ENCODE measurements at places on chromosomes 7 and 10.

- DNase-seq: no peak
Measured at GRCh38 chr7:131602304-131602993, 46.0 kb upstream of the PODXL start.

DNA sequence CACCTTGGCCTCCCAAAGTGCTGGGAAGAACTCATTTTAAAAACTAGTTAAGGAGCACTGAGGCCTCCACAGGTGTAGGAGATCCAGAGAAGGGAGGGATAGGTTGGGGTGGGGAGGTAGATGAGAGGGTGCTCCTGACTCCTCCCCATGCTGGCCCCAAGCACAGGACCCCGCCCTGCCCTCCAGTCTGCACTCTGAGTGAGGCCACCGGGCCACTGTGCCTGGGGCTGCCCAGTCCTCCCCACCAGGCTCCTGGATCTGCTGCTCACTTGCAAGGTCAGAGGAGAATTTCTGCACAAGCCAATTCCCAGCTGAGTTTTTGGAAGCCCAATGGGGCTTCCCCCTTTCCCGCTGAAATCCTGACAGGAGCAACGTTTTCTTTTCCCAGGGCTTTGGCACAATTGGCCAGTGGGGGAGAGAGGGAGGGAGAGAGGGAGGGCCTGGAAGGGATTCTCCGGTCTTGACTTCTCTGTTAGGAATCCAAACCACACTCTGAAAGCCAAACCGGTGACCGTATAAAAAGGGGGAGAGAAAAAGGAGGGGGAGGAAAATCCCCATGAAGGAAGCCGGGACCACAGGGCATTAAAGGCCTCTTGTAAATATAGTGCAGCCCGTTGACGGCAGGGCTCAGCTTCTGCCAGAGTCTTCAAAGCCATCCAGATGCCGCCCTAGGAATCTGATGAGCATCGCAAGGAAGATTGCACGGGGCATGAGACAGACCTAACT lies 116.2 kb downstream of the SH3PXD2A start:
- DNase-seq: peak; percentile 40

DNA sequence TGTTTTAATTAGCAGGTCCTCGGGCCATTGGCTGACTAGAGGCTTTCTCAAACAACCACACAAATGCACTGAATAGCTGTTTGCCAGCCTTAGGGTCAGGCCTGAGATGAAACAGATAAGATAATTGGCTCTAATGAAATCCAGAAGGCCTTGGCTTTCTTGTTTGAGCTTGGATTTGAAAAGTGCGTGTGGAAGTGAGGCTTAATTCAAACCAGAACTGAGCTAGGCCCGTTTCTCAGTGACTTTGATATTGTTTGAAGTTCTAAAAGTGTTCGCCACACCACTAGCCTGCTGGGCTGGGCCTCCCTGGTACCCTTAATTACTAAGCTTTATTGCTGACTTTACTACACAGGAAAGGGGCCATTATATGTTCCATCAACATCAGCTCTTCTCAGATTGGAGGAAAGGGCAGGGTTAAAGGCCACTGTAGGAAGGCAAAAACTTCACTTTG lies 270.6 kb downstream of the TWIST1 start:
- no peak for DNase-seq

GRCh38 chr10:24331457-24331856 lies 122.5 kb downstream of the KIAA1217 start:
- peak; percentile 72 for DNase-seq

DNA sequence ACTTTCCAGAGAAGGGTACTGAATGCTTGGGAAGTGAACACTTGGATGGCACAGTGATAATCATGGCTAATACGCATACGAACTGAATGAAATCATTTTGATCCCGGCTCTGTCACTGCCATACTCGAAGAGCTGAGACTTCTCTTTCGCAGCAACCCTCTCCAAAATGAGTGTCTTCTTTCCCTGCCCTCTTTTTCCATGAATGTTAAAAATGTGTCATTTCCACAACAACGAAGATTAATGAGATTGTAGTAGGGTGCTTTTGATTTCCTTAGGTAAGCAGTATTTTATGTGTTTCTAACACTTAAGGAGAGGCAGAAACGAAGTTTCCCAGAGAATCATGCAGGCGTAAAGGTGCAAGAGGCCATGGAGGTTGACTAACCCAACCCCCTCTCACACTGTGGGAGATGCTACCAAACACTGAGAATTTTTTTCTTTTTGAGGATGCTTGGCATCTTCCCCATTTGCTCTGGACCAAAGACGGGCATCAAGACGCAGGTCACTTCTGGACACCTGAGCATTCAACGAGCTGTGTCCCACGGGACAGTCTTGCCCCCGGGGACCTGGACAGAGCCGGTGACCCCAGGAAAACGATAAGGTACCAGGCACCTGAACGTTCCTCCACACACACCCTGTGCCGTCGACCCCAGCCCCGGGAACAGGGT lies 823 bp downstream of the COPG2 start:
- DNase-seq: no peak

- no peak for DNase-seq
Measured at GRCh38 chr7:89994483-89994882, 159.8 kb upstream of the STEAP1 start.

- DNase-seq: no peak
Measured at GRCh38 chr7:142471820-142472219, 214.0 kb upstream of the PRSS58 start.

DNA sequence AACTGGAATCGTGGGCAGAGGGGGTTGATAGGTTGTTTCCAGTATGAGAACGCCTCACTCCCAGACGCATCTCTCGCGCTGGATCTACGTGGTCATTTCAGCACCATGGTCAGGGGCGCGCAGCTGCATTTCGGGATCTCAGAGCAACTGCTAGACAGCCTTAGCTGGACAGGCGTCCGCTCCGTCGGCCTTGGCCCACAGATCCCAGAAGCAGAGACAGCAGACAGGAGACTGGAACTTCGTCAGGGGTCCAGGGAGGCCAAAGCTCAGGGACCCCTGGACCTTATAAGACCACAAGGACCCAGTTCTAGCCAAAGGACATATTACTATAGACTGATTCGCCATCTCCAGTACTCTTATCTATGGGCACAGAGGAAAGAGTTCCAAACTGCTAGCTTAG lies 5.3 kb downstream of the NEUROG3 start:
- peak; percentile 15 for DNase-seq

DNA sequence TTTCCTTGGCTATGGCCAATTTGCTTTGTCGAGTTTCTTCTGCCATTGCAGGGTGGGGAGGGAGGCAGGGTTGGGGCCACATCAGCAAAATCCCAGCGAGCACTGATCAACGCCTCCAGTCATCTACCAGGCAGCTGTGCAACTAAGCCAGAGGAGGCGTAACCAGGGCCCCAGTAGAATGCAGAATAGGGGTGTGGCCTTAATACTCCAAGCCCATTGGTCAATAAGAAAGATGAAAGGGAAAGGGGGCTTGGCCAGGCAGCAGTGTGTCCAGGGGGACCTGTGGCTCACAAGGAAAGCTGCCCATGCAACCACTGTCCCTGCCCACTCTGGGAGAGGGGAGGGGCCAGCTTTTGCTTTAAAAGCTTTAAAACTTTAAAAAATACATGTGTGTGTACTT lies 21.5 kb upstream of the GGCT start:
- DNase-seq: no peak

Measured in transverse colon (tissue), 4 donors.